ENCODE measurements at places on chromosomes 7 and 10.

DNA sequence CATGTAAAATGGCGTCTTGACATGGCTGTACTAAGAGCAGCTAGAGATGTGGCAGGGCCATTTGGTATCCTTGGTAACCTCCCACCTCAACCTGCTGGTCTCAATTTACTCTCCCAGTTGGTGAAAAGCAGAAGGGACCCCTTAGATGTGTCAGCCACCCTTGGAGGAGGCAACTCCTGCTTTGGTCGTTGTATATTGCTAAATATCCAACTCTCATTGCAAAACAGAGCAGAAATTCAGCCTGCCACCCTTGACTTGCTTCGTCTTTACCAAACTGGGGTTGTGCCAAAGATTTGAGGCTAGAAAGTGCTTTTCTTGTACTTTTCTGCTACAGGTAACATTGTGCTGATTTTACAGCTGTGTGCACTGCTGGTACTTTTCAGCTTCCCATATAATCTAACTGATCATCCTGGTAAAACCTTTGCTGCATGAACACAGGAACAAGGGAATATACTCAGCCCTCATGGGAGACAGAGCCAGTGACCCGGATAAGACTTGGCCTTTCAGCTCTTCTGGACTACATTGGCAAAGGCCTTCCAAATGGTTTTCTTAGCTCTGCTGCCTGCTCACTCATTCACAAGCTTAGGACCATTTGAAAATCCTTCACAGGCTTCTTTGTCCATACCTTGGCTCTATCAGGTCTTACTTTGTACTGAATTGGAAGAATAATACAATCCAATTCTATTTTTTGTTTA is 2.2 kb upstream of the VSTM4 start:
- no peak for DNase-seq

- DNase-seq: no peak
Measured at GRCh38 chr10:104317269-104317710, 21.0 kb downstream of the ITPRIP start.

DNA sequence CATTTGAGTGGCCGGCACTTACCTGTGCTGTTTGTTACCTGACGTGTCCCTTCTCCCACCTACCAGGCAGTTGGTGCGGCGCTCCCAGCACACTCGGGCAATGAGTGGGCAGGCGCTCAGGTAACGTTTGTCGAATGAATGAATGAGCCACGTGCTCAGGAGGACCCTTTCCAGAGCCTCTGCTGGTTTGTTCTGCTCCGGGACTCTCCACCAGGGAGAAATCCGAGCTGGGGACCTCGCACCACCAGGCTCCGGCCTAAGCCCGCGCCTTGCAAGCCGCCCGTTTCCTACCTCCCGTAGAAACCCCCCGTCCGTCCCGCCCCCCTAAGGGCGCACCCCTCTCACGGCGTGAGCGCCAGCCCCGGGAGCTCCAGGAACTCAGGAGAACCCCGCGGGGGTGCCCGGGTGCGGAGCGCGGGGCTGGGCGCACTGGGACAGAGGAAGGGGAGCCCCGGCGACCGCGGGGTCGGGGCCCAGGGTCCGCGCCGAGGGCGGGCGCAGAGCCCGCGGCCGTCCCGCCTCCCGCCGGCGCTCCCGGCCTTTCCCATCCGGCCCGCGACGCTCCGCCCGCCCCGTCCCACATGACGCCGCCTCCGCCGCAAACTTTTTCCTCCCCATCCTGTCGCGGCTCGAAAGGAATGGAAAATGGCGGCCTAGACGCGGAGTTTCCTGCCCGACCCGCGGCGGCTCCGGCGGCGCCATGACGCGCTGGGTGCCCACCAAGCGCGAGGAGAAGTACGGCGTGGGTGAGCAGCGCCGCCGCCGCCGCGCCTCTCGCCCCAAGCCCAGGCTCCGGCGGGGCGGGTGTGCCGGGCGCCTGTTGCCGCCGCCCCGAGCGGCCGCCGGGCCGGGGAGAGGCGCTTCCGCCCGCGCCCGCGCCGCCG is at the start of gene DOCK1:
DOCK1 (plus strand) TSS at position 611 of the 884 bp plus-strand sequence; CDS start at position 701, 90 bp downstream.
- DNase-seq: no peak

GRCh38 chr7:146544748-146545147 is 428.1 kb downstream of the CNTNAP2 start:
- DNase-seq: no peak

DNA sequence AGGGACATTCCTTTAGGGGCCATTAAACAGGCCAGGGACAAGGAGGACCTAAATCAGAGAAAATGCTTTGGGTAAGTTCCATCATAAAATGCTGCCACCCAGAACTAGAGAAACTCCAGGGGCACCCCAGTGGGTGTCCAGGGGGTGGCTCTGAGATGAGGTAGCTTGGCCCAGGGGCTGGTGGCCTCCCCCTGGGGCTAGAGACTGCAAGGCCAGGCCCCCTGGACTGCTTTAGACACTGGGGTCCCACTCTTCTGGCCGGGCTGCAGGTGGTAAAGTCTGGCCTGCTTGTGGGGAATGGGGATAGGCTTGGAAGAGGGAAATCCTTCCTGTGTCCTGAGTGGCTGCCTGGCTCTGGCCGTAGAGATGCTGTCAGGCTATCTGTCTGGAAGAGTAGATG is 169.6 kb upstream of the PODXL start:
- no peak for DNase-seq

GRCh38 chr10:46255801-46256747 is 30.7 kb upstream of the ANTXRL start:
- DNase-seq: no peak

- DNase-seq: no peak
Measured at GRCh38 chr10:117418121-117418520, 42.9 kb upstream of the PDZD8 start.

- DNase-seq: no peak
Measured at GRCh38 chr7:135178364-135178763, 7.9 kb upstream of the CYREN start.

DNA sequence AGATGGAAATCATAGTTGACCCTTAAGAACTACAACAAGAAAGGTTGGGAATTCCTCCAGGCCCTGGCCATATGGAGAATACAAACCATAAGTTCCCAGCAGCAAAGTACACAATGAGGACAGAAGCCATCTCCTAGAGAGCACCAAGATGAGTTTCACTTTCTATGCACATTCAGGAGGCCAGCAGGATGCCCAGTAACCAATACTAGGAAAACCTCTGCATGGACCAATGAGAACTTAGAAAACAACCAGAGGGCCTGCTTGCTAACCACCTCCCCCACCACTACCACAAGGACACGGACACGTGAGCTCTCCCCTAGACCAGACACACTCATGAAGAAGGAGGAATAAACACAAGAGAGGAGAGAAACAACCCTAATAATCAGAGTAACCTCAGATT is 56.3 kb downstream of the IFIT5 start:
- DNase-seq: no peak

DNA sequence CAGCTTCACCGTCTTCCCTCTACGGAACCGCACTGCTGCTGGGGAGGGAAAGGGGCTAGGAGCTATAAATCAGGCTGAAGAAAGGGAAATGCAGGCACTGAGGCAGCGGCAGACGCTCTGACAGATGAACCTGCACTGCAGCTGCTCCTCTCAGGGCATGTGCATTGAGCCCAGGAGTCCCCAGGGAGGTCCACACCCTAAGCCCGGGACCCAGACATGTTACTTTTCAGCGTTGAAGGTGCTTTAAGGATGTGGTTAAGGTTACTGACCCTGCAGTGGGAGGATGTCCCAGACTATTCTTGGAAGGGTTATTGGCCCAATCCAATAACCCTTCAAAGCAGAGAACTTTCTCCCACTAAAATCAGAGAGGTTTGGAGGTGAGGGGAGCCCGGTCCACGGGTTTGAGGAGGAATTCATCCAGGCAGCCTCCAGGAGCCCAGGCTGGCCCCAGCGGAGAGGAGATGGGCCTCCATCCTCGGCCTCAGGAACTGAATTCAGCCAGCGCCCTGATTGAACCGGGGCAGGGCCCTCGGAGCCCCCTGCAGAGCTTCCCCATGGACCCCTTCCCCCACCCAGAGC is 75.4 kb downstream of the ADARB2 start:
- DNase-seq: no peak

GRCh38 chr10:77325233-77325537 is 312.4 kb downstream of the KCNMA1 start:
- DNase-seq: no peak

DNA sequence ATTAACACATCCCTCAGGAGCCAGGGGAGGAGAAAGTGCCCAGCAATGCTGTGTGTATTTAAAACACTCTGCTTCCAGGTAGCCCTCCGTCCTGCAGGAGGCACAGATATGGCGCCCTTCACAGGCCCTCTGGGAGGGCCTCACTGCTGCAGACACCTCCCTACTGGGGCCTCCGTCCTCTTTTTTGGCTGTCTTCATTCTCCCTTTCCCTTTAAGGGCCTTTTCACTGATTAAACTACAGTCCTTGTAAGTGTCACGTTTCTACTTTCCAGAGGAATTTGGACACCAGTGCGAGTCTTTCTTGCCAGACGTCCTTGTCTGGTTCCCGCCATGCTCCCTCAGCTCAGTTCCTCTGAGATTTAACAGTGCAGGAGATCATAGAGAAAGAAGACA is 39.7 kb upstream of the MKRN1 start:
- no peak for DNase-seq

DNA sequence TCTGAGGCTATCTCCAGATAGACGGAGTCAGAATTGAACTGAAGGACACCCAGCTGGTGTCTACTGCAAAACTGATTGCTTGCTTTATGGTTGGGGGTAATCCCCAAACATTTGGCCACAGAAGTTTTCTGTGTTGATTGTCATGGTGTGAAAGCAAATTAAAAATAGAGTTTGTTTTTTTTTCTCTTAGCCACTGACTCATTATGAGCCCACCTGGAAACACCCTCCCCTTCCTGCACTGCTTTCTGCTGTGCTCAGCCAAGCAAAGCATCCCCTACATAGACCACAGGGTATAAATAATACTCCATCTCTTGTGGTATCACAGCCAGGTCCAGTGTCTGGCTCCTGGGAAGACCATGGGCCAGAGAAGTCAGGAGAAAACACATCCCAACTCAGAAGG is 6.5 kb upstream of the VWC2 start:
- DNase-seq: no peak

DNA sequence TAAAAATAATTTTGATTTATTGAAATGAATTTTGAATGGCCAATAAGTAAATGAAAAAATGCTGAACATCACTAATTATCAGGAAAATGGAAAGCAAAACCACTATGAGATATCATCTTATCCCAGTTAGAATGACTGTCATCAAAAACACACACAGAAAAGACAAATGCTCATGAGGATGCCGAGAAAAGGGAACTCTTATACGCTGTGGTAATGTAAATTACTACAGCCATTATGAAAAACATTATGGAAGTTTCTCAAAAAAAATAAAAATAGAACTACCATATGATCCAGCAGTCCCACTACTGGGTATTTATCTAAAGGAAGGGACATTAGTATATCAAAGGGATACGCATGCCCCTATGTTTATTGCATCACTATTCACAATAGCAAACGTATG is 15.8 kb downstream of the SCIN start:
- no peak for DNase-seq

DNA sequence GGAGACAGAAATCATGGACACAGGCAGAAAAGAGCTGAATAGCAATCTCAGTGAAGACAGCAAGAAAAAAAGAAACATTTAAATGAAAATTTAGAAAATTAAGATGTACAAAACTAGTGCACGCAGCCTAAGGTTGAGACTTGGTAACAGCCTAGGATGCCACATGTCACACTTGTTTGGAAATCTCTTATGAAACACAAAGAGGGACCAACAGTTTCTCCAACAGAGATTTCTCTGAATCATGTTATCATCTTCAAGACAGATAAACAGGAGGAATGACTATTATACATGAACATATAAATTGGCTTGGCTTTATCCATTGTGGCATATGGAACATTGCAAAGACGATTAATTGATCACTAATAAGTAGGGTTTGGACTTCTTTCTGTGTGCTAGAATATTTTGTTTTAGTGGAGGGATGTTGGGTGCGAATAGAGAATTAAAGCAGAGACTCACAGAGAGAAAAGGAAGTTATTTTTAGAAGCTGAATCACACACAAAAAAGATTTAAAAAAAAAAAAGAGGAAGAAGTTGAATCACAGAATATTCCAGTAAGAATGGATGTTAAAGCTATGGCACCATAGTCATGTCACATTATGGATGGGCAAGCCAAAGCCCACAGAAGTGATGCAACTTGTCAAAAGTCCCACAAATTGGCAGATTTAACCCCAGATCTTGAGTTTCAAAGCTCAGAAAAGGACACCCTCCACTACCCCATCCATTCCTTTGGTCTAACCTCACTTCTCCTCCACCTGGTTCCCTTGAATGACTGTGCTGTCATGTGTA is 91.6 kb downstream of the MYOF start:
- DNase-seq: no peak

DNA sequence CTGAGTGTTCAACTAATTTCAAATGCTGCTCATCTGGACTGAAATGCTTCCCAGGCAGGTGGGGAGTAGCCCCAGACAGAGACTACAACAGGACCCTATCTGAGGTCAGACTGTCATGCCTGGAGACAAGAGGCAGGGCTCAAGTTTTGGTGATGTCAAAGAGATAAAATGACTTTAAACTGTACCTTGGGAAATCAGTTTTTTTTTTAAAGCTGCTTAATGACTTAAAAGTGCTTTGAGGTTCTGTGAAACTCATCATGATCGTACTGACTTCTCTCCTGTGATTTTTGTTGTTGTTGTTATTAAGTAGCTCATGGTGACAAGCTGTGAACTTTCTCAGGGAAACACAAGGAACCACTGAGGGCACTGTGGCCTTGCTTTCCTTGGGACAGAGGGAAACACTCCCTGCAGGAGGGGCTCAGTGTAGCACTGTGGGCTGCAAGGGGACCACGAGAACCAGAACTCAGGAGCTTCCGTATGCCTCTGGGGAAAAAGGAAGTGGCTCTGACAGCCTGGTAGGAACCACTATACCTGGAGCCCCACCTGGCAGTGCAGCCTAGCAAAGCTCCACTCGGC is 9.5 kb downstream of the HIPK2 start:
- no peak for DNase-seq

DNA sequence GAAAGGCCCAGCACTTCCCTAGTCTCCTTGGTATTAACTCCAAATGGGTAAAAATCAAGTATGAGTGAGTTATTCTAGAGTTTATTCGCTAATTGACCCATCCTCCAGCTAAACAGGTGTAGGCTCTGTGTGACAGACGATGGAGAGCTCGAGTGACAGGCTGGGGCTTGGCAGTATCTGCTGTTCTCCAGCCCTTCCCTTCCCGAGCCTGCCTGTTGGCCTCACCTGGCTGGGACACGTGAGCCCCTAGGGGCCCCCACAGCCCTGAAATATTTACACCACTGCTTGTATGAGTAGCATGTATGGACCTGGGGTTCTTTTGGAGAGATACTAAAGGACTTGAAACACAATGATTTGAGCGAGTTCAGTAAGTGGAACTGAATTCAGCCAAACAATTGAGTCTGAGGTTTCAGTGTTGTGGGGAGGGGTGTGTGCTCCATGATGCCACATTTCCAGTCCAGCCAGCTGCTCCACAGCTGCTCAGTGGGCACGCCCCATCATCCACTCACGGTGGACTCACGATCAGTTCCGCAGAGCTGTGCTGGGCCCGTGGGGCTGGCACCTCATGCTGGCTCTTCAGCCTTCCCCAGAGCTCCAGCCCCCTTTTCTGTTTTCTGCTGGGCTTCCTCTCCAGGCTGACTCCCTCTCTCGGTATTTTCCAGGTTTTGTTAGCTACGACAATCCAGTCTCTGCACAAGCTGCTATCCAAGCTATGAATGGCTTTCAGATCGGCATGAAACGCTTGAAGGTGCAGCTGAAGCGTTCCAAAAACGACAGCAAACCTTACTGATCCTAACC is 283.0 kb downstream of the USP6NL start:
- no peak for DNase-seq

GRCh38 chr10:8278099-8278498 is 223.6 kb downstream of the GATA3 start:
- no peak for DNase-seq

Data from RWPE2 (cell line).